ENCODE measurements at places on chromosomes 6 and 20.

- no peak for DNase-seq
These were observed 103.4 kb downstream of the RTN4IP1 start for GRCh38 chr6:106525882-106526275.

DNA sequence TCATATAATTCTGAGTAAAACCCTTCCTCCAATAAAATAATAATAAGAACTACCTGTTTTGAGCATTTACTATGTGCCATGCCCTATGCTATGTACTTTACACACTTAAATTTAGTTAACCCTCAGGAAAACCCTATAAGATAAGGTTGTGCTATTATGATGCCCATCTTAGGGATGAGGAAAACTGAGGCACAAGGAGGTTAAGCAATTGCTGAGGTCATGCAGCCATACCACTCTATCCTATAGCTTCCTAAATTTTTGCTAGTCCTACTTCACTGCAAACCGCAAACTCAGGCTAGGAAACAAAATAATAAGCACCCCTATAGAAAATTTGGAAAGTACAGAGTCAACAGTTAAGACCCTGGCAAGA, 38.9 kb upstream of the GFOD1 start:
- no peak for DNase-seq

GRCh38 chr20:17921774-17922173, 46.8 kb downstream of the SNX5 start:
- peak; percentile 13 for DNase-seq

GRCh38 chr6:126015863-126016262, 29.5 kb downstream of the TRMT11 start:
- no peak for DNase-seq

Measured in fibroblast of pulmonary artery (primary cell).